ENCODE measurements at places on chromosomes 5 and 9.
A peak's percentile ranks its signal among the peaks of the same experiment; 100 is the strongest.

DNA sequence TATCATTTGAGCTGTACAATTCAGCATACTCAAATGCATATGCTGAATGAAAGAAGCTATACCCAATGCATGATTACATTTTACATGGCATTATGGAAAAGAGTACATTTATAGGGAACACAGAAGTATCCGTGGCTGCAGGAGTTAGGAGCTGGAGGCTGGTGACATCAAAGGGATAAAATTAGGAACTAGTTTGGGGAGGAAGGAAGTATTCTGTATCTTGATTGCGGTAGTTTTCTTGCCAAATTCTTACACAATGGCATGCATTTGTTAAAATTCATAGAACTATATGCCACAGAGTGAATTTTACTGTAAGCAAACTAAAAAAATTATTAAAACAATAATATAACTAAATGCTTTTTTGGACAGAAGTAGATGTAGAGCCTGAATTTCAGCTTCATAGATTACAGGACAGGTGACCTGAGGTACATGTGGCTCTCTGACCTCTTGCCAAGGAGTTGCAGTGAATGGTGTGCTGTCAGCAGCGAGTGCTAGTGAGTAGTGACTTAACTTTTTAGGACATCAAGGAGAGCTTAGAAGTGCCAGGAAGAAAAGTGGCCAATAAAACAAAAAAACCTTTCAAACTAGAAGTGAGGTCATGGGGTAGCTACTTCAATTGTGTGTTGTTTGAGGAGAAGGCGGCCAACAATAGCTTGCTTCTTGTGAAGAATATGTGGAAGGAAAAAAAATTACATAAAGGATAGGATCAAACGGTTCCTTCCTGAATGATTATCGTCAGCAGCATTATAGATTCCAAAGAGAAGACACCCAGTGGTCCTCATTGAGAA is 514.9 kb upstream of the CLINT1 start:
- DNase-seq, result no peak

- peak; percentile 85 for DNase-seq
These were observed 25.9 kb upstream of the ANKRD55 start for GRCh38 chr5:56259002-56259511.

GRCh38 chr5:128084228-128085167 is 932 bp downstream of the SLC12A2 start:
- DNase-seq, result no peak

DNA sequence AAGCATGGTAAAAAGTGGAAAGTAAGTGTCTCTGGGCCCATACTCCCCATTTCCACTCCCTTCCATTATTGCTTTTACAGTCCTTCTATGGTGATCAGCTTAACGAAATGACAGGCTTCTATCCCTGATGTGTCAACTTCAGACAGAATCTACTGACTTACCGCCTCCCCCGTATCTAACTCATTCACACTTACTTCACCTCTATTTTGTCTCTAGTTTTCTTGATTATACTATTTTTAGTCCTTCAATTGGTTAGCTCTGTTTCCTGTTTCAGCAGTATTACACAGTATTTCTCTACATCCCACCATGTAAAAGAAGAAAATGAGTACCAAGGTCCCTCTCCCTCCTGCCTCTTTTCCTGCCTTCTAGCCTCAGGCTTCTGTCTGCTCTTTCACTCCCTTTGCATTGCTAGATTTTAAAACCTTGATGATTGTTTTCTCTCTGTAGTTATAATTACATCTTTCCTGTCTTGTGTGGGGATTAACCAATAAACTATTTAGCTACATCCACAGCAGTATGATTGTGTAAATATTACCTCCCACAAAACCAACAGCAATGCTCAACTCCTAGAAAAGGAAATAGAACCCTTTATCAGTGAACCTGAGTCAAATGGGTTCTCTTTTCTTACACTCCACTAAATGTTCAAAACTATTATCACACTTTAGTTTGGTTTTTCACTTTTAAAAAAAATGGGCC is 53.4 kb downstream of the GNAQ start:
- no peak for DNase-seq

DNA sequence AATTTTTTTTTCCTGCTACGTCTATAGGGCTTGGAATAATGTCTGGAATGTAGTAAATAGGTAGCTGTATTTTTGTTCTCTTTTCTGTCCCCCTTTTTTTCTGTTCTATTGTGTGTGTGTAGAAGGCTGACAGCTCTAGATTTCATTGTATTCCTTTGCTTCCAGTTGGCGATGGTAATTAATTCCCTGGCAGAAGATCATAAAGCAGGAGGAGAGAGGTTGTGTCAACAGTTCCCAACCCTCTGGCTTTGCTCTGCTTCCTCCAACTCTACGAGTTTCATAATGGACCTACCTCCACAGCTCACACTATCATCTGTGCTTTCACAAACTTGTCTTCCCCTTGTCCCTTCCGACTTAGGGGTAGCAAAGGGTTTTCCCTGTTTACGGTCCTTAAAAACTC is 117.9 kb upstream of the CDH18 start:
- no peak for DNase-seq

- DNase-seq, result no peak
These were observed 261.1 kb upstream of the IRX4 start for GRCh38 chr5:2143646-2144353.

- no peak for DNase-seq
These were observed 10.2 kb downstream of the RECK start for GRCh38 chr9:36046923-36047322.

GRCh38 chr5:6704361-6704851 is 8.8 kb upstream of the TENT4A start:
- peak; percentile 91 for DNase-seq

DNA sequence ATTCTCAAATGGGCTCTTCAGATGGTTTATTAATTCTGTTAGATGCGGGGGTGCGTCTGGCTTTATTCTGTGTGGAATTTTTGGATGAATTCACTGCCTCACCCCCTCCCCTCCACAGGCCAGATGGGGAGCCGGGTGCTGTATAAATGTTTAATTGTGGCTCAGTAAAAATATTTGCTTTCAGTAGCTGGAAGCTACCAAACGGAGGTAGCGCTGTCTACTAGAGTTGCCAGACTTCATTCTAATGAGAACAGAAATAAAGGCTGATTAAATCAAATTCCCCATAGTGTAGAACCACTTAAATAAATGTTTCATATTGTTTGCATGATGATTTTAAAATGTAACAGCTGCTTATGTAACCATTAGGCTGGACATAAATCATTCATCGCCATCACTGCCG is 34.5 kb upstream of the KCNMB1 start:
- DNase-seq, result no peak

- DNase-seq, result no peak
These were observed 179.1 kb downstream of the MUSK start for GRCh38 chr9:110847671-110848070.

DNA sequence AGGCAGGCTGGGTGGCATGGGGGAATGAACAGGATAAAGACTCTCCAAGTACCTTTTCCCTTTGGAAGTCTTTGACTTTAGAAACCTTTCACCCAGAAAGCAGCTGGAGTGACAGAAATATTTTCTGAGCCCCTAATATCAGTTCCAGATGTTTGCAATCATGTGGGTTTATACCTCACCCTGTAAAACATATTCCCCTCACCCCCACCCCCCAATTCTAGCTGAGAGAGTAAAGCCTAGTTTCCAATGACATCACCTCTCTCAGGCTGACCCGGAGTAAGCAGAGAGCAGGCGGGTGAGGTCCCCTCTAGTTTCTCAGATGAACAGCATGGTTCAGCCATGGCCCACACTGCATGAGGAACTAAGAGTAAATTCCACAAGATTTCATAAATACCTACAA is 82.9 kb upstream of the TRIM32 start:
- no peak for DNase-seq

- no peak for DNase-seq
These were observed 39.3 kb upstream of the LPCAT1 start for GRCh38 chr5:1563051-1563461.

DNA sequence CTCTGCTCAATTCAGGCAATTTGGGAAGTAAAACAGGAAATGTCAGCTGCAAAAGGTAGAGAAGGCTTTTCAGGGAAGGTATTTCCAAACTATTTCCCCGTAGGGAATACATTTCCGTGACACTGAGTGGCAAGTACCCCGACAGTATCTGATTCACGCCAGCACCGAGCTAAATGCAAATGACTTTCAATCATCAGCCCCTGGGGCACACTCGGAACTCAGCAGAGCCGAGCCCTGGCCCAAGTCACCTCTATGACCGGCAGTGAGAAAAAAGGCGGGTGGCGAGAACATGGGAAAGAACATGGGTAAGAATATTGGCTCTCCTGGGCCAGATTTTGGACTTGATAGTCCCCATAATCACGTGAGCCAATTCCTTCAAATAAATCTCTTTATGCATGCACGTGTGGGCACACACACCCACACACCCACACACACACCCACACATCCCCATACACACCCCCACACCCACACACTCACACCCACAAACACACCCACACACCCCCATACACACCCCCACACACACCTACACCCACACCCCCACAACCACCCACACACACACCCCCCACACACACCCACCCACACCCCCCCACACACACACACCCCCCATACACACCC is 43.0 kb downstream of the COL23A1 start:
- DNase-seq, result no peak

DNA sequence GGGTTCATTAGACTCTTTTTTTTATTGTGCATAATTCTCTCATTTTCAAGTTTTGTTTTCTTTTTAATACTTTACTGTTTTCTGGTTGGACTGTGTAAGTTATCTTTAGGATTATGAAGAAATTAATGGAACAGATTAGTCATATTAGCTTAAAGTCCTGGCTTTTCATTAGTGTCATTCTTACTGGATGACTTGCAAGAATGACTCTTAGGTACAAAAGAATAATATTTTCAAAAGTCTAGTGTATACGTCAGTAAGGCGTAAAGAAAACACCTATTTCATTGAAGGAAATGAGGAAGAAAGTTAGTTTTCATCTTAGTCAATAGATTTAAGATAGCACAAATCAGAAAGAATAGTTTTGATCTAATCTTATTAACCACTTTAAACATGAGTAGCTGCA is 20.4 kb downstream of the UHRF2 start:
- no peak for DNase-seq

GRCh38 chr5:79509244-79509885 is 4.6 kb downstream of the HOMER1 start:
- no peak for DNase-seq

All from HS-5 (cell line).